Aortic smooth muscle cell (primary cell): ENCODE measurements at places on chromosomes 1 and 21. TPM values are rescaled to one million over a fixed set of nuclear protein-coding genes. Genes with fewer than 3 reads are reported as not detected.

The ATF3 gene
- total RNA-seq, result 6.2 and 16.0 TPM in 2 replicates

The SDE2 gene
- 22.3 and 27.1 TPM in 2 replicates for total RNA-seq

The ACTL8 gene
- total RNA-seq, result not detected in 2 replicates

The CFAP107 gene
- total RNA-seq, result not detected in 2 replicates

The CELA3A gene
- not detected in 2 replicates for total RNA-seq

The CELA2A gene
- total RNA-seq, result not detected in 2 replicates

The SLC25A33 gene
- total RNA-seq, result 3.8 and 4.2 TPM in 2 replicates

The COL11A1 gene
- not detected in 2 replicates for total RNA-seq

The MAEL gene
- not detected in 2 replicates for total RNA-seq

The CD84 gene
- total RNA-seq, result under 0.01 TPM in 1 of 2 replicates, not detected in the other

The CELA2B gene
- 0.13 TPM in 1 of 2 replicates, not detected in the other for total RNA-seq

The ASTN1 gene
- under 0.01 TPM in 1 of 2 replicates, not detected in the other for total RNA-seq

The CADM3 gene
- 0.13 TPM in 1 of 2 replicates, not detected in the other for total RNA-seq

The OLFML3 gene
- total RNA-seq, result 19.6 and 50.0 TPM in 2 replicates

The S100A12 gene
- total RNA-seq, result not detected in 2 replicates

The MMP23B gene
- 1.7 and 1.8 TPM in 2 replicates for total RNA-seq

The IL19 gene
- total RNA-seq, result not detected in 2 replicates

The PHACTR4 gene
- 6.3 and 9.0 TPM in 2 replicates for total RNA-seq

The KCNE2 gene
- total RNA-seq, result not detected in 2 replicates

The ADGRL4 gene
- total RNA-seq, result 55.9 and 76.8 TPM in 2 replicates

The COL24A1 gene
- 0.87 and 1.2 TPM in 2 replicates for total RNA-seq

The PLPPR5 gene
- total RNA-seq, result not detected in 2 replicates

The PCSK9 gene
- total RNA-seq, result 0.25 and 0.40 TPM in 2 replicates
